Activated effector memory CD4-positive, alpha-beta T cell treated with Interleukin-2 at 50 U/mL for 16 hours (primary cell): ENCODE measurements at places on chromosomes 7 and 10.

DNA sequence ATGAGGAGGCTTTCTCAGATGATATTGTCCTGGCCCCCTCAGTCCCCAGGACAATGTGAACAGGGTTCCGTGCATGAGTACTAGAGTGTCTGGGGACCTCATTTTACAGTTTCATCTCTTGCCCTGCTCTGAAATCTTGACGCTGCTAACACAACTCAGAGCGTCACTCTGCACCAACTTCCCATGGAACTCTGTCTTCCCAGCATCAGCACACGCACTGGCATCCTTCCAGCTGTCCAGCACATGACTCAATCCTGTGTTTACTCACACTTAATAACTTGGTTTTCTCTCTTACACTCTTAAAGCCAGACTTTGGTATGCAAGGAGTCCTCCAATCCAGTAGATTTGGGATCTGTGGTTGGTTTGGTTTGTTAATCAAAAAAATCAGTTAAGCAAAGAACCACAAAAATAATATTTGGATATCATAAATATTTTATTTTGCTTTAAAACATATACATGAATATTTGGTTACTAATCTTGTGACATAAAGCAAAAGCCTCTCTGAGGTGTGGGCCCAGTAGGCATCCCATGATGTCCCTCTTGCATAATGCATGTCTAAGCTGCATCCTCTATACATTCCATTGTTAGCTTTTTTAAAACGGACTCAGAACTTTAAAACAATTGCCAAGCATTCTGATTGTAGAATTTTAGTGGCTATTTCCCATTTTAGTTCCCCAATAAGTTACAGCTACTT is 131.0 kb downstream of the CXCL12 start:
- DNase-seq, result no peak

DNA sequence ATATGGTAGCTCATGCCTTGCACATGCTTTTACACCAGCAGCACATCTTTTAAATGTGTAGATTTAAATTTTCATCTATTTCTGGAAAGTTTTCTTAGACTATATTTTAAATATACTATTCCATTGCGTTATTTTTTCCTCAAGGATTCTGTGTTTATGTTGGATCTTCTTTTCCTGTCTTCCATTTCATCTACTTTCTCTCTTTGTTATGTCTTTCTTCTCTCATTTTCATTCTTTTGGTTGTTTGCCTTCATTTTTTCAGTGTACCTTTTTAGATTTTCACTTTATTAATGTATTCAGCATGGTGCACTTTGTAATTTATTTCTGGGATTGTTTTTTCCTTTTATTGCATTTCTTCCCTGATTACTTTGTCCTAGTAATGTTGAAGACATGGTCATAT is 329.8 kb downstream of the ADK start:
- DNase-seq, result no peak

DNA sequence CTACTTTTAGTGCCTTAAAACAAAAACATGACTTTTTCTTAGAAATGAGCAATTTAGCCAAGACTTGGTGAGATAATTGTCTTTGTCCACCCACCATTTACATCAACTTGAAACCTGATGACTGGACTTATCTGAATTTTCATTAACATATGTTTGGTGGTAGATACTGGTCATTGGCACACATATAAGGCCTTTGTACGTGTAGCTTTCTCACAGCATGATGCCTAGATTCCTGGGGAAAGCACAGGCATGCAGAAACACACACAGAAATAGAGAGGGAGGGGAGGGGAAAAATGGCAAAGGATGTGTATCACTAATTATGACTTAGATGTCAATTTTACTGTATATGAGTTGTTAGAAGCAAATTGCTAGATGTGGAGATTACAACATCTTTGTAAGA is 488.4 kb downstream of the NXPH1 start:
- no peak for DNase-seq

DNA sequence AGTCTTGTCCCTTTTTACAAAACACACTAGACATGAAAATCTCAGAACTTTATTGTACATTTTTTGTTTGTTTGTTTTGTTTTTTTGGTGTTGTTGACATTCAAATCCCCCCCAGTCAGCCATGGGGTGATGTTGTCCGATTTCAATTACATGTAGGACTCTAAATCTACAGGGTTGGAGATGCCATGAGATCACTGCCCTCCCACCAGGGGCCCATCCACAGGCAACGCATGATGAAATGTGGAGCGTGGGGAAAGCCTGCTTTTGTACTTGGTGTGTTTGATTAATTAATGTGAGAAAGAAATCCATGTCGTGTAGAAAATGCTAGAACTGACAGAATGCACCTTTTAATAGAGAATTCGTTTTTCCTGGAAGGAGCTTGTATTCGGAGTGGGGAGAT is 93.2 kb downstream of the ZNF22 start:
- DNase-seq, result no peak

DNA sequence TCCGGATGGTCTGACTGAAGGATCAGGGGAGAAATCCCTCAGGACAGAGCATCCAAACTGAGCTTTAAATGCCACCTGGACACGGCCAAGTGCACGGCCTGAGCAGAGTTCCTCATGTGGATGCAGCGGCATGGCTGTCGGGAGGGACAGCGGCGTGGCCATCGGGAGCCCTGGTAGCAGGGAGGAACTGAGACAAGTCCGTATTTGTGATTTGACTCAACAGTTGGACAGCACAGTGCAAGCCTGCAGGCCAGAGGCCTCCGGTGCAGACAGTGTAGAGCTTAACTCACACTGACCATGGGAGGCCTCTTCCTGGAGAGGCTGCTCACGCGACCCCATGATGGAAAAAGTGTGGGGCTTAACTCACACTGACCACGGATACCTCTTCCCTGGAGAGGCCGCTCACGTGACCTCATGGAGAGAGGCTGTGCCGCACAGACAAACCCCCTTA is 207.4 kb downstream of the DIP2C start:
- no peak for DNase-seq

GRCh38 chr10:93030409-93030808 is 30.2 kb upstream of the CYP26C1 start:
- DNase-seq, result no peak

DNA sequence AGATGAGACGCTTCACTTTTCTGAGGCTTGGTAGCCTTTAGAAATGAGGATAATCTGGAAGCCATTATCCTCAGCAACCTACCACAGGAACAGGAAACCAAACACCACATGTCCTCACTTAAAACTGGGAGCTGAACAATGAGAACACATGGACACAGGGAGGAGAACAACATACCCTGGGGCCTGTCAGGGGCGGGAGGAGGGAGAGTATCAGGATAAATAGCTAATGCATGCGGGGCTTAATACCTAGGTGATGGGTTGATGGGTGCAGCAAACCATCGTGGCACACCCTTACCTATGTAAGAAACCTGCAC is 48.9 kb downstream of the LRGUK start:
- DNase-seq, result no peak

GRCh38 chr7:97064972-97065587 is 40.4 kb upstream of the DLX5 start:
- no peak for DNase-seq

GRCh38 chr10:62052276-62052675 is 150.8 kb downstream of the ARID5B start:
- DNase-seq, result no peak

DNA sequence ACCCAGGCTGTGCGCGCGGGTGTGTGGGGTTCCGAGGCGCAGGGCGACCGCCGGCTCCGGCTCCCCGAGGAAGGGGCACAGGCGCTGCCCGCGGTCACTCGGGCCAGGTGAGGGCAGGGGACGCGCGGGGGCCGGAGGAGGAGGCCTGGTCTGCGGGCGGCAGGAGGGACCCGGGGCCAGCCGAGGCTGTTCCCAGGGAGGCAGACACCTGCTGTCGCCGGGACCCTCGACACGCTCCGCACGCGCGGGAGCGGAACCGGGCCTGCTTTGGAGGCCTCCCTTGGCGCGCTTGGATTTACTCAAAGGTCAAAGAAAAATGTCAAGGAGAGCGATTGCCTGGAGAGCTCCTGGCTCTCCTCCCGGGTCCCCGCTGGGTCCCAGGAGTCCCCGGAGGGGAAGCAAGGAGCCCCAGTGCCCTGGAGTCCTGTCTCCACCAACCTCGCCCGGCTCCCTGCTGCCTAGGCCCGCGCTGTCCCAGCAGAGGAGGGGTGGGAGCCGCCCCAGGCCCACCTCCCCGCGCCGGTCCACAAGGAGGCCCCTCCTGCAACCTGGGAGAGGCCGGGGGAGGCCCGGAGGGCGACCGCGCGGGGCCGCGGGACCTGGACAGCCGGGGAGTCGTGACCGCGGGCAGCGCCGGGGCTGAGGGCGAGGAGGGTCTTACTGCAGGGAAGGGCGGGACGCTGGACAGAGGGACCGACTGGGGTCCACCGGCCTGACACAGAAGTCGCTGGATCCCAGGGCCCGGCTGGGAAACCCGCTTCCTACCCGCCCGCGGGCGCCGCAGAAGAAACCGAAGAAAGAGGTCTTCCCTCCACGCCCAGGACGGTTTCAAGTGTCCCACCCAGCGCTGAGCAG is 348.9 kb downstream of the DNAJB6 start:
- no peak for DNase-seq

DNA sequence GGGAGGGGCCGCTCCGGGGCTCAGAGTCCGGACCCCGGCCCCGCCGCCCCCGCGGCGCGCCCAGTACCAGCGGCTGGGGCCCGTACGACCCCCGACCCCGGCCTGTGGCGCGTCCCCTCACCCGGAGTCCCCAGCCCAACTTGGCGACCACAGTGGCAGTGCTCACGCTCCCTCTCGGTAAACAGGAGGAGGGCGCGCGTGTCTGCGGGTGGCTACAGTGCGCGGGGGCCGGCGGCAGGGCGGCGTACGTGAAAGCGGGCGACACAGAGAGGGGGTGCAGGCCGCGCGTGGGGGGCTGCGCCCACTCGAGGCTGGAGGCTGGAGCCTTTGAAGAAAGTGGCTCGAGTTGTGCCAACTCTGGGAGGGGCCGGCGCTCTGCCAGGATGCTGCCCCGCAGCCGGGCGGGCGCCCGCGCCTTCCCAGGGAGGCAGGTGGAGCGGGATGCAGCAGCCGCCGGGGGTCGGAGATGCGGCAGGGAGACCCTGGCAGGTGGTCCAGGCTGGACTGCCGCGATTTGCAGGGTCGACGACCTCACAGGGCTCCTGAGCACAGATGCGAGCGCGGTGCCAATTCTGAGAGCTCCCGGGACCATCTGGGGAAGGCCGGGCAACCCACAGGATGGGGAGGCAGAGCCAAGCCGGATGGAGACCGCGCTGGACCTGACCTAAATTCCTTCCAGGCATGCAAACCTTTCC is 655 bp downstream of the PTPRE start:
- no peak for DNase-seq

DNA sequence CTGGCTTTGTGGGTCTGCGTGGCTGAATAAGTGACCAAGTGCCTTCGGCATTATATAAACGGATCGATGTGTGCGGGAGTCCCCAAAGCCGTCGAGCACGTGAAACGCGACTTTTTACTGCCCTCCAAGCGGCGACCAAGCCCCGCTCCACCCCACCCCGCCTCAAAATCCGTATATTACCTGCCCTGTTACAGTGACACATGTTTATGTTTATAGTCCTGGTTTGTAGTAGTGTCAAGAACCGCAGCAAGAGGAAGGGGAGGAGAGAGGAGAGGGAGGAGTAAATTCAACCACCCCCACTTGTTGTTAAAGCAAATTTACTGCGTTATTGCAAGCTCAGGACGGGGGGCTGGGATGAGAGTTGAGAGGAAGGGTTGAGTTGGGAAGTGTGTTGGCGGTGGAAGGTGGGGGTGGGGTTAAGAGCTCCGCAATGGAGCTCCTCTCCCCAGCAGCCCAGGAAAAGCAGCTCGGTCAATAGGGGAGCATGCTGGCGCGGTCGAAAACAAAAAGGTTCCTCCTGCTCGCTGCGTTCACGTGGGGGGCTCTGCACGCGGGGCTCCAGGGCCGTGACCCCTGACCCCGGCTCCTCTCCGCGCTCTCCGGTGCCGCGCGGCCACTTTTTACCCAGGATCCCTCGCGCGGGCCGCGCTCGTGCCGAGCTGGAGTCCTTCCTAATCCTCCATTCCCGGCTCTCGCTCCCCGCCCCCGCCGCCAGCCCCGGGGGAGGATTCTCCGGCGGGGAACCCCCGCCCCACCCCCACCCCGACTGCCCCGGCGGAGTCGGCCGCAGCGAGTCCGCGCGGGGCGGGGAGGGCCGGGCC is at the start of gene SKIDA1:
SKIDA1 (minus strand) TSS at position 316 of the 821 bp plus-strand sequence. CDS start 7,860 bp downstream, outside the sequence.
- DNase-seq, result peak; percentile 49

GRCh38 chr10:74529205-74529604 is 297.2 kb upstream of the KAT6B start:
- no peak for DNase-seq

DNA sequence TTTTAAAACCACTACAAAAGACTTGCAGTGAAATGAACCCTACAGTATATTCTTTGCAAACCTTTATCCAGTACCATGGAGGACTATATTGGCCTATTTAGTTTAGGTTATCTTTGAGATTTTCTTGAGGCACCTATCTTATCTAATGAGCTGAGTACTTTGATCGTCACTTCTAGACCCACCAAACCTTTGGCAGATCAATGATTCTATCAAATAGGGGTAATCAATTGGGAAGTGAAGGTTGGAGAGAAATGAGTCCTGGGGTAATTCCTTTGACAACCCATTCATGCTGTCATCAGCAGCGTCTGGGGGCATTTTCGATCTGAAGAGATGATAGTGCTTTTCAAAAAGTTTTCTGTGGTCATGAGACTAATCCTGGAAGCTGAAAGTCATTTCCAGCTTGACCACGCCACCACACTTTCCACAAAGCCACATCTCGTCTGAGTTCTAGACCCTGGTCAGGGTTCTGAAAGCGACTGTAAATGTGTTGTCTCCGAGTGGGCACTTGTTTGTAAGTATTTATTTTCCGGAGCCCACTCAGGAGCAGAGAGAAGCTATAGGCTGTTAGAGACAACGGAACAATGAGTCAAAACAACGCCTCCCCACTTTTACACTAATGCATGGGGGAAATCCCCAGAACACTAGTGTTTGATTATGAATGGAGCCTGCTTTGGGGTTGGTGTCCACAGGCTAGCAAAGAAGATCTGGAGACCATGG is 4.8 kb downstream of the EGR2 start:
- DNase-seq, result no peak

DNA sequence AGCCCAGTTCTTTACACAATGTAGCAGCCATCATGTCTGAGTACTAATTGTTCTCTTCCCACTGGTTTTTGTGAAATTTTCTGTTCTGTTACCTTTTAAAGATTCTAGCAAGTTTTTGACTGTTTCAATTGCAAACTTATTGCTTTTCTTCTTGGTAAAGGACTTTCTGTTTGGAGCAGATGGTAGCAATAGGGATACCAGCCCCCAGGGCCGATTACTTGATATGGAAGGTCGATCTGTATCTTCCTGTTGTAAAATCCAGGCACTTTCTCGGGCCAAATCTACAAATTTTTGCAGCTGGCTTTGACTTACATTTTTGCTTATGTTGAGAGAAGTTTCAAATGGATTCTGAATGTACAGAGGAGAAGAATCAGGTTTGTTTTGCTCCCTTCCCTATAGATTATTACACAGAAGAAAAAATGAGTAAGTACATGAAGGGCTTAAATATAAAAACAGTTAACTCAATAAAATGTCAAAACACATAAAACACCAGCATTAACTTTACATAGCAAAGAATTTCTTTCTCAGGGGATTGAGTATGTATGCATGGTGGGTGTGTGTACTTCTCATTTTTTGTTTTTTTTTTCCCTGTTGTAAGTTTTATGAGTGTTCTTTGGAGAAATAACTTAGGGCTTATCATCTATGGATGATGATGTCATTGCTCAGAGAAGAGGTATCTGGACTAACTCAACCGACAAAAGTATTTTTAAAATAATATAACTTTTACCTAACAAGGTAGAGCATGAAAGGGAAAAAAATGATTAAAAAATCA is 35.3 kb downstream of the MTPAP start:
- DNase-seq, result no peak

GRCh38 chr10:9305018-9305655 is 1250.6 kb downstream of the GATA3 start:
- DNase-seq, result no peak
